ENCODE measurements at places on chromosomes 4 and X.

DNA sequence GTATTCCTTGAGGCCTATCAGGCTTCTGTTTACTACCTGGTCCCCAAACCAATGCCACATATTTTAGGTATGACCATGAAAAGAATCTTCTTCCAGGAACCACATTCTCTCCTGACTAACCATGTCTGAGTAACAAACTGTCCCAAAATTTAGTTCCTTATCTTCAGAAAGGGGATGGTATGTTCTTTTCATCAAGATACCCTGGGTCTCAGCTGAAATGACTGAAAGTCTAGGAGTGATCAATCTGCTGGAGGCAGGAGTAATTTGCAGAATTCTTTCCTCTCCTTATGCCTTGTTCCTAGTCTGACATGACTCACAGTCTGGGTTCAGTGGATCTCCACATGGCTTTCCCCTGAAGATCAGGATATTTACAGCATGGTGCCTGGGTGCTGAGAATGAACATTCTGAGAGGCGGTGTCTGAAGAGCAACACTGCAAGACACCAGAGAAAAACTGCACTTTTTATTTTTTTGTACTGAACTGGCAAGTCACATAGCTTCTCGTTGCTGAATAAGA lies 665.5 kb downstream of the TLL1 start:
- no peak for DNase-seq

GRCh38 chr4:80171251-80171650 lies 26.1 kb upstream of the PRDM8 start:
- no peak for DNase-seq

DNA sequence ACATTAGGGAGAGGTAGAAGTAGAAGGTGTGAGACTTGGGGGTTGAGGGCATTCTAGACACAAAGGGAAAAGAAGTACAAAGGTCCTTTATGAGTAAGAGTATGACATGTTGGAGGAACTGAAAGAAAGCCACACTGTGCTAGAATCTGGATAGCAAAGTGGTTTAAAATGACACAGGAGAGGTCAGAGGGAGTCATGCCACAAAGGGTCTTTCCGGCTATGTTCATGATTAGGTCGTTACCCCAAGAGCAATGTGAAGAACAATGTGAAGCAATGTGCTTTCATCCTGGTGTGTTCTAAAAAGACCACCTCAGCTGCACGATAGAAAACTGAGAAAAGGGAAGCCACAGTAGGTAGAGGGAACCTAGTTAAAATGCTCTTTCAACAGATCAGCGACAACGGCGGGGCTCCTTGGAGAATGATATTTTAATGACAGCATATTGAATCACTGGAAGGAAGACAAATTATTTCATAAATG lies 29.2 kb downstream of the SMIM14 start:
- no peak for DNase-seq

DNA sequence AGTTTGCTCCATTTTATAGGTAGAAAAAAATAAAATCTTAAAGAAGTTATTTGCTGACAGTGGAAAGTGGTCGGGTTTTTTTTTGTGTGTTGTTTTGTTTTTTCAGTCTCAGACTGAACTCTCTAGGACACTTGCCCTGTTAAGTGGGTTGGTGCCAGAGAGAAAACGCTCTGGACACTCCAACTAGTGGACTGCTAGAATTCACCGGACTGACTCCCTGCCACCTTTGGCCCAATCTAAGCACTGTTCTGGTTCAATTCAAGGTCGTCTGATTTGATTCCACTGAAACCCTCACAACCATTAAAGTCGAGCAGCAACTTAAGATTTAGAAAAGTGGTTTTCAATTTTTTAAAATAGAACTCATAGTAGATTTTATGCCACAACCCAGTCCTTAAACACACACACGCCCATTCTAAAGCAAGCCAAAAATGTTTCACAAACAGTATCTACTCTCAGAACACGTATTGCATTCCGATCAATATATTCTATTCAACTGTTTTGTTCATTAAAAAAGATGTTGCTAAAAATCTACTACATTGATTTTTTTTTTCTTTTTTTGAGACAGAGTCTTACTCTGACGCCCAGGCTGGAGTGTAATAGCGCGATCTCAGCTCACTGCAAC lies 27.3 kb downstream of the RWDD4 start:
- no peak for DNase-seq

- no peak for DNase-seq
These were observed 254.0 kb downstream of the TMA16 start for GRCh38 chr4:163748449-163748848.

GRCh38 chr4:123121241-123121907 lies 199.0 kb upstream of the NUDT6 start:
- DNase-seq = no peak

DNA sequence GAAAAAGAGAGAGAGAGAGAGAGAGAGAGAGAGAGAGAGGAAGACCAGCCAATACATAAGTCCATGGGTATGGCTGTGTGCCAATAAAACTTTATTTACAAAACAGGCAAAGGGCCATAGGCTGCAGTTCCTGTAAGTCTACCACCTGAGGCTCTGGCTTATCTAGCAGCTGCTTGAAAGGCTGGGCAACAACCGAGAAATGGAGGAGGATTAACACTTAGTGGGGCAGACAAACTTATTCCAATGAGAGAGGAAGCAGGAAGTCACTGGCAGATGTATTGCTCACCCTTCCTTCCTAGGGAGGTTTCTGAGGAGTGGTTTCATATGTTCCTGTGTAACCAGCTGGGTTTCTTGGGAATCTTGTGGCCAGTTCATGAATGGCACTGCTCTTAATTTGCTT lies 4.7 kb upstream of the GPR143 start:
- DNase-seq = no peak
